ENCODE measurements at places on chromosomes 6 and 20. TPM values are rescaled to one million over a fixed set of nuclear protein-coding genes. Genes with fewer than 3 reads are reported as not detected.

BANF2 gene
- total RNA-seq: not detected

CDSN gene
- total RNA-seq: under 0.01 TPM

DNA sequence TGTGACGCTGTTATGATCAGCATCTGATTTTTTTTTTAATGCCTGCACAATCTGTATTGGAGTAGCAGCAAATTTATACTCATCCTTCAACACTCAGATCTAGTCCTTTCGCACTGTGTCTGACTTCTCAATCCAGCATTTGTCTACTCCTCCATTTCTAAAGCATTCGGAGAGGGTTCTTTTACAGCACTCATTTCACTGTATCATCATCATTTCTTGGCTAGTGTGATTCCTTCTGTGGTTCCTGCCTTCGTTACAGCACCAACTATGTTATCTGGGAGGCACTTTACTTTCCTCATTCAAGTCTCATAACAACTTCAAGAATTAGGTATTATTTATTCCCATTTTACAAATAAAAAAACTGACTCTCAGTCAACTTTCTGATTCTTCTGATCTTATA lies 18.0 kb downstream of the NUDT3 start:
- no peak for DNase-seq

DNA sequence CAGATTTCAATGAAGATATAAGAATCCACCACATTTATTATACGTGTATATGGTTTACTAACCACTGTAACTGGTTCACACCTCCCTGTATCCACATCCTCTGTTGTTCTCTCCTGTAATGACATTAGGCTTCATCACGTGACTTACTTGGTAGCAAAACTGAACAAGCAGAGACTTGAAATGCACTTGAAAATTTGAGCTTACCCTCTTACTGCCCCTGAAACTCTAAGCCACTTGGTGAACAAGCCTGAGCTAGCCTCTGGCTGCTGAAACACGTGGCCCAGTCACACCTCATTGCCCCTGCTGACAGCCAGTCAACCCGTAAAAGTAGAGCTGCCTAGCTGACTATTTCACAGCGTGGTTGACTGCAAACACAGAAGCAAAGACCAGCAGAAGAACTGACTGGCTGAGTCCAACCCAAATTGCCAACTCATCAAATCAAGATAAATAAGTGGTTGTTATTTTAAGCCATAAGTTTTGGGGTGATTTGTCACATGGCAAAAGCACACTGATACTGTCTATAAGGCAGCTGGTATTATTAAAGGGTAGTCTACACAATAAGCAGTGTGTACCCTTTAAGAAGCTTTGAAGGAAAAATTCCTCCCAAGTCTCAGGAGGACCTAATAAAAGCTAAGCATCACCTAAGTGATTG lies 109.0 kb downstream of the RALGAPA2 start:
- DNase-seq: no peak

- no peak for DNase-seq
Measured at GRCh38 chr20:1225263-1225782, 521 bp upstream of the RAD21L1 start.

GRCh38 chr6:45681860-45682511 lies 304.3 kb upstream of the SUPT3H start:
- peak; percentile 24 for DNase-seq

DNA sequence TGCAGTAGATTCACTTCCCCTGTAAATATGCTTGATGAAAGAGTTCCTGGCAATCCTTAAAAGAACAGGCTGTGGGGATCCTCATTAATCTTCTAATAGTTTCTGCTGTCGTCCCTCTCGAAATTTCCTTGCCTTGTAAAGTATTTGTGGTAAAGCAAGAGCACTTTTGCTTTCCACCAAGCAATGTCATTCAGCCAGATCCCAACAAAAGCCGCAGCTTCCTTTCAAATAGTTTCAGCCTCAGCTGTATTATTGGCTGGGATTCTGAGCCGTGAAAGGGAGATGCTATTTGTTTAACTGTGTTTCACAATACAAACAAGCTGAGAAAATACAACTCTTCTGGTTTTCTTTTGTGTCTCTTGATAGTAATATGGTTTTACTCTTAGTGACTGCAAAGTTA lies 48.9 kb upstream of the EPHA7 start:
- no peak for DNase-seq

- DNase-seq: no peak
Measured at GRCh38 chr20:63964412-63964811, 5.3 kb downstream of the ZNF512B start.

DNA sequence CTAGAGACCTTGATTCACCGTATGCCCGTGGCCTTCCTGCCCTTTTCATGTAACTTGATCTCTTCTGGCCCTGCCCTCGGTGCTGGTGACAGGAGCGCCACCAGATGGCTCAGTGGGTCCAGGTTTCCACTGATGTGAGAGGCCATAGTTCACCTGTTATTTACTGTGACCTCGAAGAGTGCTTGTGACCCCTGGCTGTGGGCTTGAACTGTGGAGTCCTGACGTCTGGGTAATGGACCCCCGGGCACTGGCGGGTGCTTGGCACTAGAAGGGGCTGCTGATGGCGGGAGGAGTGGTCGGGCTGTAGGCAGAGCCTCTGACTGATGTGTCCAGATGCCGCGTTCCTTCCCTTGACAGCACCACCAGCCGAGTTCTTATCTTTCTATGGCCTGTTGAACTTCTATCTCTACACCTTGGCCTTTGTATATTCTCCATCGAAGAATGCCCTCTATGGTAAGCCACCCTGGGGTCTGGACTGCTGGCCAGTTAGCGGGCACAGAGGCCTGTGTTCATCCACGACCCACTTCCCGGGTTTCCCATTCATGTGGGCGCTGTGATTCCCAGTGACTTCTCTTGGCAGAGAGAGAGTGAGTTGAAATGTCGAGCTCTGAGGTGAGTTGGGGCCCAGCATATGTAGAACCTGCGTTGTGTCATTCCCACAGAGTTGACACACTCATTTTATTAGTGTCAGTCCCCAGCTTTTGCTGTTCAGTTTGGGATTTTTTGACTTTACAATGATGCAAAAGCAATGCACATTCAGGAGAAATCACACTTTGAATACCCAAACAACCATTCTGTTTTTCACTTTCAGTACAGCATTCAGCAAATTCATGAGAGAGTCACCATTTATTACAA lies 14.9 kb downstream of the DYNLT1 start:
- DNase-seq: no peak

DNA sequence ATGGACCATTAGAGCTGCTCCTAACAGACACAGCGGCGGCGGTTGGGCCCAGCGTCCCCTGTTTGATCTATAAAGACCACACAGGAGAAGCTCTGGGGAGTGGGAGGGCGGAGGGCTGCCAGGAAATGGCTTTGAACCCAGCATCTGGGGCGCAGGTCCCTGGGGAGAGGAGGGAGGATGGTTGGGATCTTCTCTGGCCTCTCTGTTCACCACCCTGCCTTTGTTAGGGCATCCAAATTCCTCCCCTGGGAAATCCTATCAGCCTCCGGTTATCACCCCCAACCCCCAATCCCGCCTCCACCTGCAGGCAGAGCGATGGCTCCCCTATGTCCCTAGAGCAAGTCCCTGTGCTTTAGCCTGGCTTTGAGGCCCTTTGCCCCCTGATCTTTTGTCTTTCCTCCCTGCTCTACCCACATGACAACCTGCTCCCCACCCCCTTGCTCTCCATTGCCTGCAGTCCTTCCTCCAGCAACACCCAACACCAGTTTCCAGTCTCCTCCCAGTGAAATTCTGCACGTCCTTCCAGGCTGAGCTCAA lies 7.1 kb downstream of the XKR7 start:
- no peak for DNase-seq

DNA sequence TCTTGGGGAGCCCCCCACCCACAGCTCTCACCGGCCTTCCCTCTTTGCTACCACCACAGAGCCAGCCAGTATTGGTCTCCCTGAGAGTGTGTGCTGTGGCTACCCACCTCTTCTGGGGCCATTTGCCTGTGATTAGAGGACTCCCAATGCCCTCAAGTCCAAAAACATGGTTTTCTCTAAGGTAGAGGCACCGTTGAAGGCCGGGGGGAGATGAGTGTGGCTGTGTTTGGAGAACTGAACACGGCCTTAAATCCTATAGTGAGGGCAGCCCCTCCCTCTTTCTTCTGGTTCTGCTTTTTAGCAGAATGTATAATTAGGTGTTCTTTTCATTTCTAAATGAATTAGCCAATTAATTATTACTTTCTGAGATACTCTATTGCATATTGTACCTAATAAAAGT lies 2.5 kb downstream of the CCR6 start:
- DNase-seq: no peak

- no peak for DNase-seq
Measured at GRCh38 chr6:135525594-135525993, 28.1 kb upstream of the AHI1 start.

DNA sequence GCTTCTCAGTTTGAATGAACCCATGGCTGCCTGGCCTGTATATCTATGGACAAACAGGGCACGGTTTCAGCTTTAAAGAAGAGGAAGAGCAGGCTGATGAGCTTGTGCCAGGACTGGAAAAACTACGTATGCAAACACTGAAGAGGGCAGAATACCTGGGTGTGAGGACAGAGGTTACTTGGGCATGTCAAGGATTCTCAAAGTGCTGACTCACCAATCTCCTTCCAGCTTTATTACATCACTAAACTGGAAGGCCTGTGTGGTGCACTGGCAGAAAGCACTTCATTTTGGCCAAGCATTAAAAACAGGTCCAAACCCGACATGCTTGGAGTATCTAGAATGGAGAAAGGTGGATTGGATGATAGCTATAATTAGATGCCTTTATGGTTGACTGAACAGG lies 95.2 kb downstream of the GMPR start:
- DNase-seq: no peak

- no peak for DNase-seq
Measured at GRCh38 chr6:150276937-150277742, 91.7 kb upstream of the IYD start.

GRCh38 chr20:52754366-52754765 lies 217.8 kb upstream of the TSHZ2 start:
- no peak for DNase-seq

DNA sequence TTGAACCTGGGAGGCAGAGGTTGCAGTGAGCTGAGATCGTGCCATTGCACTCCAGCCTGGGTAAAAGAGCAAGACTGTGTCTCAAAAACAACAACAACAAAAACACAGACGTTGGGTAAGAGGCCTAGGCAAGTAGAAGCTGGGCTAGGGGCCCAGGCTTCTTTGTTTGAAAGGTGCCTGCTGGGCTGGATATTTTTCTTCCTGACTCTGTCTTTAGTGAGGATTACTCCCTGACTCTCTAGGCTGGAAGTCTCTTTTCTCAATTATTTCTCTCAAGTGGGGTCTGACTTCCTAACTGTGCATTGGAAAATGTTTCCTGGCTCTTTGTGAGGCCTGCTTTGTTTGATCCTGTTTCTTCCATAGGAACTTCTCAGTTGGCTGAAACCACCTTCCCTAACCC lies 76.5 kb upstream of the DTNBP1 start:
- no peak for DNase-seq

- DNase-seq: no peak
Measured at GRCh38 chr6:88499845-88500699, 333.9 kb upstream of the CNR1 start.

GRCh38 chr6:20386218-20386617 lies 15.5 kb upstream of the E2F3 start:
- no peak for DNase-seq

GRCh38 chr6:144190593-144190992 lies 40.3 kb downstream of the STX11 start:
- peak; percentile 97 for DNase-seq

GRCh38 chr6:30722280-30723112 lies 2.3 kb downstream of the TUBB start:
- peak; percentile 67 for DNase-seq

GRCh38 chr6:121959501-121959900 lies 440.0 kb upstream of the HSF2 start:
- DNase-seq: no peak

DNA sequence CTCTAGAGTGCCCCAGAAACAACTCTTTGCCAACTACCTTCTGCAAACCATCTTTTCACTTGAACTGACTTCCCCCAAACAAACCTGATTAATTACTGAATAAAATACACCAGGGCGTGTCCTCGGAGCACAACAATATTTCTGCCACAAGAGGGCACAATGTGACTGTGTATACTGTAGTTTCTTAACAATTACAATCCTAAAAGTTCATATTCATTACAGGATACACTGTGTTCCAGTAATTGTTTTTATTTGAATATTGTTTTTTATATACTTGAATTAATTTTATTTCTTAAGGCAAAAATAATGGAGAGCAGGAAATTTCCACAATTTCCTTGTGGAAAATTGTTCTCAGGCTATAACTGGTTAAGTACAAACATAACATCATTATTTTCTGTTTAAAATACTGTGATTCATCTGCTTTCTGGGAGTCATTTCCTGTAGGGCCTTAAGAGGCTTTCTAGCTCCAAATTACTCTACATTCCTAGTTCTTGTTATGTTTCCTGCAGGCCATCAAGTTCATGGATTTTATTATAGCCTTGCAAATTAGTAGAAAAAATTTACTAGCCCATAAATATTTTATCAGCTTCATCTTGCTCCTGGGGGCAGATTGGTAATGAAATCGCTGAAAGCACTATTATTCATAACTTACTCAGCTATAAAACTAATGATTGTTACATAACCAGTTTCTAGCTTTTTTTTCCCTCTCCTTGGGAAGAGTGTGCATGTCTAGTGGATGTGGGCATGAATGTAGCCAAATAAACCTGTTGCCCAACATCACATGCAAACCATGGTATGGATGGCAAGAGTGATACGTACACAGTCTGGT lies 51.9 kb upstream of the SLC22A16 start:
- DNase-seq: peak; percentile 94

- peak; percentile 40 for DNase-seq
Measured at GRCh38 chr6:32967151-32968091, 973 bp upstream of the BRD2 start.

- no peak for DNase-seq
Measured at GRCh38 chr20:919491-919916, 3.4 kb upstream of the ANGPT4 start.

- no peak for DNase-seq
Measured at GRCh38 chr20:41617059-41617901, 897 bp downstream of the CHD6 start.

DNA sequence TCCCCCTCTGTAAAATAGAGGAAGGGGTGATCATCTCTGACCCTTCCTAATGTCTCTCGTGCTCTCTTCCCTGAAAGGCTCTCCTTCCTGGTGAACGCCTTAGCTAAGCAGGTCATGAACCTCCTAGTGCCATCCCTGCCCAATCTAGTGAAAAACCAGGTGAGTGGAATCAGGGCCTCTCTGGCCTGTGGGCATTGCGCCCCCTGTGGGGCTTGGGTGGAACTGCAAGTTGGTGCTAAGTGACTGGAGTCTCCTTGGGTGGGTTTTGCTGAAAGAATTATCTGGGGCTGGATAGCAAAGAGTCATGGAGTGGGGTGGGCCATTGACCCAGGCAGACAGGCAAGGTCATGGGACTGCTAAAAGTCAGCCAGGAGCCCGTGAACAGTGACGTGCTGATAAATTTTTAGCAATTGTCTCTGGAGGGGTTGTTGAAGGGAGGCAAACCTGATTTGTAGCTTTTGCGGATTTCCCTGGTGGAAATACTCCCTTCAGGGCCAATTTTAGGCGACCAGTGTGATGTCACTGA lies 8.9 kb downstream of the BPIFB1 start:
- peak; percentile 33 for DNase-seq

PRPH2 gene
- 0.38 TPM for total RNA-seq

PSMF1 gene
- 34.5 TPM for total RNA-seq
